ENCODE measurements at places on chromosomes 7 and 10.

GRCh38 chr7:16359216-16359615 is 62.1 kb downstream of the CRPPA start:
- DNase-seq = no peak

GRCh38 chr10:124670849-124671248 is 73.3 kb downstream of the FAM53B start:
- peak; percentile 71 for DNase-seq

DNA sequence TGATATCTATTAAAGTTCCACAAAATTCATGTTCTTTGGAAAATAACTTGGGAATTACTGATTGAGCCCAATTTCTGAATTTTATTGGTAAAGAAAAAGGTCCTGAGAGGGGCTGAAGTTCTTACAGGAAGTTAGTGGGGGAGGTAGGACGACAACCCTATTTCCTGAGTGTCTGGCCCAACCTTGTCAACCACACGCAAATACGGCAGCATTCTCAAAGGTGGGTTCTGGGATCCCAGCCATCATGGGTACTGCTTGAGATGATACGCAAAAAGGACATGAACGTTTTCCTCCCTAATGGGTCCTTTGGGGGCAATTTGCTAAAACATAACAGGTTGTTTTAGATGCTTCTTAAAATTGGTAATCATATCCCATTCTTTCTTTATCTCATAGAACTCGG is 2.7 kb upstream of the PDCD4 start:
- DNase-seq = peak; percentile 67

DNA sequence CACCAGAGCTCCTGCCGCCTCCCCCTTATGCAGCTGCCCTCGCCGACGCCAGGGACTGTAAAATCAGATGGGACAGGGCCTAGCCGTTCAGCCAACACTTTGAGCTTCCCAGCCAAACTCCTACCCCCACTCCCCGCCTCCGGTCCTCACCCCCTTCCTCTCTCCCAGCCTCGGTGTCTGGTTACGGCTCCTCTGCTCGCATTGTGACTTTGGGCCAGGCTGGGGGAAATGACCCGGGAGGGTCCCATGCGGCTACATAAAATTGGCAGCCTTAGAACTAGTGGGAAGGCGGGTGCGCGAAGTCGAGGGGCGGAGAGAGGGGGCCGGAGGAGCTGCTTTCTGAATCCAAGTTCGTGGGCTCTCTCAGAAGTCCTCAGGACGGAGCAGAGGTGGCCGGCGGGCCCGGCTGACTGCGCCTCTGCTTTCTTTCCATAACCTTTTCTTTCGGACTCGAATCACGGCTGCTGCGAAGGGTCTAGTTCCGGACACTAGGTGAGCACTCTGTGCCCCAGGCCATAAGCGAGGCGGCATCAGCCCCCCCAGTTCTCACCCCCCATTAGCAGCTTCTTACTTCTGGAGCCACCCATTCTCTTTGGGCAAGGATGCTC is at the start of gene KAZALD1:
KAZALD1 (plus strand) TSS at position 366 of the 608 bp plus-strand sequence. CDS start 604 bp downstream, outside the sequence.
- peak; percentile 88 for DNase-seq

- DNase-seq = no peak
Observed at GRCh38 chr10:119849031-119849789, 23.4 kb downstream of the MCMBP start.

DNA sequence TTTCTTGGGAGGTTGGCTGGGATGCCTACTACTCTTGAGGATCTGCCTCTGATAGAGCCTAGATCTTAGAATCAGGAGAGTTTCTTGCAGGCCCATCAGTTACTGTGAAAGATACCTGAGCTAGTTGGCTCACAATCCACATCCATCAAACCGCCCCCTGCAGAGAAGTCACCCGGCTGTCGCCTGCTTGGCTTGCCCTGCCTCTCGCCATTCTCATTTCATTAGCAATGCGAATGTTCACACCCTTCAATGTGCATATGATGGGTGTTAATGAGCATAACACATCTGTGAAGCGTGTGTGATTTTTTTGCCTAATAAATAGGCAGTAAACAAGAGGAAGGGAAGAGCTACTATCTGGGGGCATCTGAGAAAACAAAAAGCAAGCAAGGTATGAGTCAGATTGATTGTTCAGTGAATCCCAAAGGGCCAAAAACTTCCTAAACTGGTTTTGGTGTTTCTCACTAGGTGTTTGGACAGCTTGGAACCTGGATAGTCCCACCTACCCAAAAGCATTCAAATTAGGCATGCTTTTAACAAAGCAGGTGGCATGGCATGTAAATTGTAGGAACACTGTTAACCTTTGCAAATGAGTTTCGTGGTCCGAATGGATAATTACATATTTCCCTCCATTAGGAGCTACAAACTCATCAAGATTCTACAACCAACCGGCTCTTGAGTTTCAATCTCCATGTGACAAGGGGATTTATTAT is 272.3 kb upstream of the C7orf33 start:
- no peak for DNase-seq

- DNase-seq = no peak
Observed at GRCh38 chr7:112868609-112869008, 78.4 kb upstream of the TMEM168 start.

GRCh38 chr10:35765066-35765527 is 123.0 kb upstream of the FZD8 start:
- DNase-seq = no peak

DNA sequence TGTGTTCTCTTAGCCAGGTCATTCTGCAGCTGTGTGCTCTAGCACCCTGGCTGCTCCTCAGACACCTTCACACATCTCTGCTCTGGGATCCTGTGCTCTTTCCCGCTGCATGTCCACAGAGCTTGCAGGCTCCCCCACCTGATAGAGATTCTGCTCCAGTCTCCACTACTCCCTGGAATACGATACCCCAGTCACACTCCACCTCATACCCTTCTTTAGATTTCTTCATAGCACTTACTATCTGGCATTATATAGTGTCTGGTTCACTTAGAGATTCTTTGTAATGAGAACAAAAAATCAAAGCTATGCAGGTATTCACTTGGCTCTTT is 88.0 kb downstream of the CELF2 start:
- no peak for DNase-seq

GRCh38 chr7:110157631-110158362 is 933.1 kb upstream of the LRRN3 start:
- no peak for DNase-seq

- DNase-seq = no peak
Observed at GRCh38 chr10:95848841-95849240, 58.9 kb upstream of the CC2D2B start.

GRCh38 chr10:101272229-101272868 is 43.1 kb upstream of the LBX1 start:
- peak; percentile 87 for DNase-seq

DNA sequence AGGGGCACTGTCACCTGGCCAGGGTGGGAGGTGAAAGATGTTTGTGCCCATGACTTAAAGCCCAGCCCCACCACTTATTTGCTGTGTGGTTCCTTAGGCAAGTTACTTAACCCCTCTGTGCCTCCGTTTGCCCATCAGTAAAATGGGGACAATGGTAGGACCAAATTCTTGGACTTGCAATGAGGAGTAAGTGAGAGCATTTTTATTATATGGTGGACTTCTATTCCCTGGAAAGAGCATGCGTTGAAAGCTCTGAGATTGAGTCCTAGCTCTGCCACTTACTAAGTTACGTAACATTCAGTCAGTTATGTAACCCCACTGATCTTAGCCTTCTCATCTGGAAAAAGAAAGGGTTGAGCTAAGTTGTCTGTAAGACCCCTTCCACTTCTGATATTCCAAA is 18.8 kb downstream of the VSIR start:
- peak; percentile 27 for DNase-seq

GRCh38 chr10:3830946-3831345 is 45.9 kb upstream of the KLF6 start:
- no peak for DNase-seq

DNA sequence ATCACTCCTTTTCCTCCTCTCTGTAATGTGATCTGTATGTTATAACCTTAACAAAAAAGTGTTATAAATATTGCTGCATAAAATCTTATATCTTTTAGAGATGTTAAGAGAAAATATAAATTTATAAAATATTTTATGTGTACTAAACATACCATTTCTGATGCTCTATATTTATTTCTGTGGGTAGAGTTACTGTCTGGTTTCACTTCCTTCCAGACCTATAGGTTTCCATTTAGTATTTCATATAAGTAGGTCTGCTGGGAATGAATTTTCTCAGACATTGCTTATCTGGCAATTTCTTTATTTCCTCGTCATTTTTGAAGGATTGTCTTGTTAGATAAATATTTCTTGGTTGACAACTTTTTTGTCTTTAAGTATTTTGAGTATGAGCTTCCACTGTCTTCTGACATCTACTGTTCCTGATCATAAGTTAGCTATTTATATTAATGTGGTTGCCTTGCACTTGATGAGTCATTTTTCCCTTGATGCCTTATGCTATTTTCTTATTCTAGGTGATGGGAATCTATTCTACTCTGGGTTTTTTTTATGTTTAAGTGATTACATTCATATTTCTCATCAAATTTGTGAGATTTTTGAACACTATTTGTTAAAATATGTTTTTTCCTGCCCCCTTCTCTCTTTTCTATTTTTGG is 11.2 kb upstream of the THSD7A start:
- DNase-seq = no peak

- DNase-seq = peak; percentile 41
Observed at GRCh38 chr10:30784524-30784896, 155.0 kb upstream of the LYZL2 start.

- no peak for DNase-seq
Observed at GRCh38 chr10:64519831-64520230, 998.6 kb downstream of the REEP3 start.

- DNase-seq = no peak
Observed at GRCh38 chr10:62709200-62709599, 95.3 kb upstream of the ADO start.

DNA sequence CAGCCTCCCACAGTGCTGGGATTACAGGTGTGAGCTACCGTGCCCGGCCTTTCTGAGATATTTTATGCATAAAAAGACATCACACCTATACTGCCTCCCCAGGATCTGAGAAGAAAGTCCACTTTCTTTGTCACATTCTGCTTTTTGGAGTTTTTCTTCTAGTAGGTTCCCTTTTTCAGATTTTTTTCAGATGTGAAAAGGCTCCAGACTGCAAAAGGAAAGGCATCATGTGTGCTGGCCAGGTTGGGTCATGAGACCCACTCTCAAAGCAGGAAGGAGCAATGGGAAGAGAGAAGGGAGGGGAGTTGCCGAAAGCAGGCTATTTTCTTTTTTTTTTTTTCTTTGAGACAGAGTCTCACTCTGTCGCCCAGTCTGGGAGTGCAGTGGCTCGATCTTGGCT is 10.8 kb downstream of the BLVRA start:
- DNase-seq = no peak

DNA sequence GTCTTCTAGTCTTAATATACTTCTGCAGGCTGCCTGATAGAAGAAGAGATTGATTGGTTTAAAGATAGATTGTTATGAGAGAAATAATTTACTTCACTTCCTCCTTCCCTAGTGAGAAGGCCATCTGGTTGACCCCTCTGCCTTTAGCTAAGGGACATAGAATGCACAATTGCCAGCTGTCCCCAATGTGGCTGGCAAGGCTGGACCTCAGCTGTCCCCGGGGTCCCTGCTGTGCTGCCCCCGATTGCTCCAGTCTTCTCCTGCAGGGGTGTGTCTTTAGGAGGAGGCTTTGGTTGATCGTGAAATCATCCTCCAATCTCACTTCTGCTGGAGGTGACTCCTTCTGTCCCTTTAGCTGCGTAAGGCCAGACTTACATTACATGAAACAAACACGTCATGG is 388.5 kb downstream of the DPP6 start:
- DNase-seq = no peak

DNA sequence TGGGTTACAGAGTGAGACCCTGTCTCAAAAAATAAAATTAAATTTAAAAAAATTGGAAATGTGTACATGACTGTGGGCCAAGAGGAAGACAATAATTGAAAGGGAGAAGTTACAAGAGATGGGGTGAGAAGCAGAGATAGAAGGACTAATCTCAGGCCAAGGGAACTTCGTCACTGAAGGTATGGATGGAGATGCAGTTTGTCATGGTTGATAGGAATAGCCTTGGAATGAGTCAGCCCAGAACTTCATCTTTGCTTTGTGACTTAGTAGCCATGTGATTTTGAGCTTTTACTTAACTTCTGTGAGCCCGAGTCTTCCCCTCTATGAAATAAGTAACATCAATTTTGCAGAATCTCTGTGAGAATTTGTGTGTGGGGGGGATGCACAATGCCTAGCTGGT is 6.5 kb upstream of the PODXL start:
- DNase-seq = no peak

GRCh38 chr7:157054927-157055326 is 44.5 kb upstream of the MNX1 start:
- no peak for DNase-seq

GRCh38 chr7:131919920-131920709 is 363.7 kb upstream of the PODXL start:
- DNase-seq = no peak

- peak; percentile 10 for DNase-seq
Observed at GRCh38 chr7:41182782-41183181, 520.1 kb downstream of the INHBA start.

GRCh38 chr7:122316467-122317388 is 12.2 kb upstream of the FEZF1 start:
- DNase-seq = no peak

DNA sequence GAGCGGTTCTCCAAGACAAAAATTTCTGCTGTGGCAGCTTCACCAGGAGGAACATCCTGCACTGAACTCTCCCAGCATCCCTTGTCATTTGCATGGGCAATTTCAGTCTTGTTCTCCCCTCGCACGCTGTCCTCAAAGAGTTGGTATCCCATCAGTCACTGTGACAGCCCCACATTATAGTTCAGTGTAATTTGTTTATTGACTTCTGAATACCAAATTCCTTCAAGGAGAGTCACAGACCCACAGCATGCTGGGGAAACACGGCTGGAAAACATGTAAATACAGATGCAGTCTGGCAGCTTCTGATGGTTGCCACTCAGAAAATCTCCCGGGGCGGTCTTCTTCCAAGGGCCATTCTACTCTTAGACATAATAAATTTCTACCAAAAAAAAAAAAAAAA is 151.0 kb upstream of the NEBL start:
- no peak for DNase-seq

DNA sequence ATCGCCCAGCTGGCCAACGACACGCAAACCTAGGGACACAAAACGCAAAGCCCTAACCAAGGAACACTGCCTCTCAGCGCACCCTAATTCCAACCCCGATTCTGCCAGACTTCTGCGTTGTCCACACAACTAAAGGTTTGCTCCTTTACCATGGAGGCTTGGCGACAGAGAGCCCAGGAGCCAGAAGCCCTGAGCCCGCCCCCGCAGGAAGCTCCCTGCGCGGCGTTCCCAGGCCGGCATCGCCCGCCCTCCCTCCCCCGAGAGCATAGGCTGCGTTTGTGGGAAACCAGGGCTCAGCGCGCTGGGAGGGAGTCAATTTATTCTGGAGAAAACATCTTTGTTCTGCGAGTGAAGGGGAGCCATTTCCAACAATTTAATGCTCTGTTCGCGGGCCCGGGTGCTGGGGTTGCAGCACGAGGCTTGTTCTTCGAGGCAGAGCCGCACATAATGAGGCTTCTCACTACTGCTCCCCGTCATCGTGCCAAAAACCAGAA is 103.9 kb downstream of the GRID1 start:
- no peak for DNase-seq
